ENCODE measurements at places on chromosomes 12 and 14. TPM values are rescaled to one million over a fixed set of nuclear protein-coding genes. Genes with fewer than 3 reads are reported as not detected.
A peak's percentile ranks its signal among the peaks of the same experiment; 100 is the strongest.

- DNase-seq: no peak
Measured at GRCh38 chr14:24913746-24914145, 136.2 kb downstream of the STXBP6 start.

GRCh38 chr14:53841109-53842099 lies 115.2 kb downstream of the BMP4 start:
- DNase-seq: no peak

DNA sequence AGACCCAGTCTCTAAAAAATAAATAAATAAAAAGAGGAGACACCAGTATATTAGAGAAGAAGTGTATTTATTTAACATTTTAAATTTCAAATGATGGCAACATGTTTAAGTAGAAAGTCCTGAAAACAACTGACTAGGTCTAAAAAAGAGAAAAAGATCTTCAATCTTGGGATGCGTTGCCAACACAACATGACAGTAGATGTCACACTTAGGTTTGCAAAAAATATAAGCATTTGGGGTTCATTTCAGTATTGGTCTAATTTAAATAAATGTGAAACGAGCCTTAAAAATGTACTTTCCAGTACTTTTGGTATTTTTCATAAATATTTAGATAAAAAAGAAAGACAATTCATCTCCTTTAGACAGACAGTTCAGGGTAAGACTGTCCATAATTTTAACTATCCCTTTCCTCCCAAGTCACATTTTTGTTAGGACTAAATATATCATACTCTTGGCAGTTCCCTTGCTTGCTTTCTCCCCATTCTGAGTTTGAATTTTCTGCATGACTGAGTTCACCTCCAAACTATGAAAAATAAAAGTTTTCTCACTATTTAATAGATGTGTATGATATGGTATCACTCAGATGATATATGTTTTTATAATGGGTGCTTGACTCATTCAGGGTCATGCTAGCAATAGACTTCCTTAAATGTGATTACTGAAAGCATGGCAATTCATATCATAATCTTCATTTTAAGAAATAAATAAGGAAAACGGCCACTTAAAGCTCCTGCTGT lies 4.3 kb downstream of the C14orf93 start:
- DNase-seq: no peak

DNA sequence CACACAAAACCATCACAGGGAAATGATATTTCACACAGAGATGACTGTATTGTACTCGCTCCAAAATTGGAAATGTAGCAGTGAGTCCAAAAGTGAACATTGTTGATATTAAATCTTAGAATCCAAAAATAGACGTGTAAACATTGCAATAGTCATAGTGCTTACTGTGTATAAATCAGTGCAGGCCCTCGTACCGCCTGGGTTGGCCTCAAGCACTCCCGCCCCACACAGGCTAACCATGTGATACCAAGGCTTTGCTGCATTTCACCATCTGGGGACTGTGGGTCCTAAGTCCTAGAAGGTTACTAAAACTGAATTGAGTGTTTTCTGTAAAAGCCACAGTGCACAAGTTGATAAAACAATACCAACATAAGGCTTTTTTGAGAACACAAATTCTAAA lies 107.3 kb downstream of the PPP2R5E start:
- DNase-seq: peak; percentile 57

GRCh38 chr14:64213086-64213485 lies 81.1 kb downstream of the ESR2 start:
- DNase-seq: no peak

GRCh38 chr12:113208041-113208934 lies 13.0 kb upstream of the TPCN1 start:
- peak; percentile 67 for DNase-seq

GRCh38 chr12:27277846-27278260 lies 33.8 kb downstream of the STK38L start:
- DNase-seq: peak; percentile 51

DNA sequence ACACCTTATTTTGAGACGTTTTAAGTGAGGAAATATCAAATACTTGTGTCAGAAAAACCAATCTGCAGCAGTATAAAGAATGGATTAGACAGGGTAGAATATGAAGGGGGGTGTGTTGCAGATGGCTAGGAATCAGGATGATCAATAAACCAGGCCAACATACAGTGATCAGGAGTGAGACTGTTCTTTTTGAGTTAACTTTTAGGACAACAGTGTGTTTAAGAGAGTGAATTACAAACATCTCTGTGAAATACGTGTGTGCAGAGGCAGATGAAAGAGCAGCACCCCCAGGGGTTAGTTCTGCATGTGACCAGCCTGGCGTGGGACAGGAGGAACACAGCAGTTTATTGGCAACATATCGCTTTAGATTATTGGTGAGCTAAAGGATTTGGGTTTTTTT lies 10.6 kb upstream of the NRDE2 start:
- no peak for DNase-seq

GRCh38 chr12:108918960-108919642 lies 39.2 kb downstream of the DAO start:
- no peak for DNase-seq

GRCh38 chr12:47231456-47231855 lies 151.7 kb upstream of the AMIGO2 start:
- DNase-seq: no peak

- DNase-seq: no peak
Measured at GRCh38 chr14:93963692-93964091, 12.7 kb downstream of the ASB2 start.

GRCh38 chr14:87113286-87113685 lies 879.7 kb downstream of the GALC start:
- no peak for DNase-seq

DNA sequence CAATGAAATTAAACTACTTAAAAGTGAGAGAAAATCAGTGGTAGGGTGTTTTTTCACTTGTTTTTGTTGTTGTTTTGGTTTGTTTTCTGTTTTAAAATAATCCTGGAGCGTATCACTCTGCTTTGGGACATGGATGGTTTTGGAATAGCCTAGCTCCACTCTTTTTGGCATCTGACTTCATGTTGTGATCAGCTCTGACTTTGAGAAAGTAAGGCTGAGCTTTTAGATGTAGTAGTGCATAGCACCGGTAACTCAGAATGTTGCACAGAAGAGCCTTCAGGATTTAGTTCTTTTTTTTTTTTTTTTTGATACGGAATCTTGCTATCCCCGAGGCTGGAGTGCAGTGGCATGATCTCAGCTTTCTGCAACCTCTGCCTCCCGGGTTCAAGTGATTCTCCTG lies 8.1 kb downstream of the TRAFD1 start:
- no peak for DNase-seq

GRCh38 chr12:94640134-94640928 lies 10.0 kb downstream of the TMCC3 start:
- peak; percentile 17 for DNase-seq

- DNase-seq: no peak
Measured at GRCh38 chr12:87094356-87094755, 838.2 kb upstream of the MGAT4C start.

DNA sequence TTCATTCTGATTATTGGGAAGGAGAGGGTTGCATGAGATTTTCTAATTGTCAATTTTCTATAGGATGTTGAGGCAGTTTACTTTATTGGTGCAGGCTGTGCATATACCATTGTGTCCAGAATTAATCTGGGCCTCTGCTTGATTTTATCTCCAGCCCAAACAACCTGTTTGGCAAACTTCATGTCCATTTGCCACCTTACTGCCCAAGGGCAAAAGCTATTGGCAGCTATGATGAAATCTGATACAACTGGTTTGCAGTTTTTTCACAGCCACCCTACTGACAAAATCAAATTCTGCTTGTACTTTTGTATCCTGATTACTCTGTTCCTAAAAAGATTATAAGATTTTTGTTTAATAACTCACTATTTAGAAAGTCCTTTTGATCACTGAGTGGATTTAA lies 789.2 kb upstream of the FBXO33 start:
- no peak for DNase-seq

DNA sequence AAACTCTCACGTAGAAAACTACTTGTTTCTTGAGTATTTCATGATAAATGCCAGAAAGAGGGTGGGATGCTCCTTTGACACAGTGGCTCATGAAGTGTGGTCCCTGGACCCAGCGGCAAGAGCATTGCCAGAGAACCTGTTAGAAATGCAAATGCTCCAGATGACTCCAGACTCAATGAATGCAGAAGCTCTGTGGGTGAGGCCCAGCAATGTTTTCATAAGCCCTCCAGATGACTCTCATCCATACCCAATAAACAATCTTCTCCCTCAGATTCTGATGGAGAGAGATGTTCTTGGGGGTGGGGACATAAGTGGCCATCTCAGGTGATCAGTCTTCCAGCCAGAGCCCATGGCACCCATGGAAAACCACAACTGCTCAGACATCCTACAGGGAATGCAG lies 88.9 kb downstream of the SMOC1 start:
- DNase-seq: no peak

DNA sequence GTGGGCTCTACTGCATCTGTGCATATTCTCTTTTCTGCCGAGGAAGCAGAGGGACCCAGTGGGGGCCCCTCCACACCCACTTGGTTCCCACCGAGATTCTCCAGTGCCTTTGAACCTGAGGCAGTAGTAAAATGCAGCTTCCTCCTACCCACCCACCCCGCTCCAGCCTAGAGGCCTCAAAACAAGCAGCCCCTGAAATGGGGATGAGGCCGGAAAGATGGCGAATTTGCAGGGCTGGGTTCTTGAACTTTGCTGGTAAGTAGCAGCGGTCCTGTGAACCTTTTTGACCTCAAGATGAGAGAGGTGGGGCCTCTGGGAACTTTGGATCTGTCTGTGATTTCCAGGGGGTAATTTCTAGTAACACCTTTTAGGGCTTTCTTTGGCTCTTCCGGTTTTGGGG lies 15.4 kb downstream of the PLEKHG3 start:
- no peak for DNase-seq

GRCh38 chr12:45427042-45427441 lies 211.1 kb downstream of the ANO6 start:
- DNase-seq: no peak

GRCh38 chr12:27142101-27142721 lies 59.8 kb upstream of the C12orf71 start:
- peak; percentile 57 for DNase-seq

GRCh38 chr14:26199590-26200370 lies 398.1 kb downstream of the NOVA1 start:
- no peak for DNase-seq

GRCh38 chr14:106024983-106025604 lies 498.7 kb downstream of the TMEM121 start:
- DNase-seq: no peak

DNA sequence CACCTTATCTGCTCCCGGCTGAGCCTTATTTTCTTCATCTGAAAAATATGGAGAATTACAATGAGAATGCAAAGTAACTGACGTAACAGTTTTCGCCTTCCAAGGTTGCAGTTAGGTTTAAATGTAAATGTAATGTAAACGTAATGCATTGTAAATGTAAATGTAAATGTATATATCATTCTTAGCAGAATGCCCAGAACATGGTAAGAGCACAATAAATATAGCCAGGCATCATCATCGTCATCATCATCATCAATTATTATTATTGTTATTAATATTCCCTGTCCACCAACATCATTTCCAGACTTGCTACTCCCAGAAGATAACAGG lies 770.0 kb downstream of the MED13L start:
- DNase-seq: no peak

DNA sequence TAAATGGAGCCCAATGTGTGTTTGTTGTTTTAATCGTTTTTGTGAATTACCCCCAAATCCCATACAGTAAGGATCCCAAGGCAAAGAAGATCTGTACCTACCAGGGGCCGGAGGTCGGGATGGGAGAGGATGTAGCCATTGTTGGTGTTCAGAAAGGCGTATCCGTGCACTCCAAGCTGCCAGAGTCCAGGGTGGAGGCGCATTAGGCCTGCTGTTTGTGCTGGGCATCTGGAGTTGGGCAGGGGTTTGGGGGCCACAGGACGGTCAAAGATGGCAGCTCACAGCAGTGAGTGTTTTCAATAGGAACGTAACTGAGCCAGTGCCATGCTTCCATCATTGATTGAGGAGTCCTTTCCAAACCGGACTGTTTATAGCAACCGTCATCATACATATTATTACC lies 40.2 kb downstream of the CACNA2D4 start:
- no peak for DNase-seq

GRCh38 chr14:96103560-96104460 lies 64.6 kb downstream of the C14orf132 start:
- no peak for DNase-seq

DNA sequence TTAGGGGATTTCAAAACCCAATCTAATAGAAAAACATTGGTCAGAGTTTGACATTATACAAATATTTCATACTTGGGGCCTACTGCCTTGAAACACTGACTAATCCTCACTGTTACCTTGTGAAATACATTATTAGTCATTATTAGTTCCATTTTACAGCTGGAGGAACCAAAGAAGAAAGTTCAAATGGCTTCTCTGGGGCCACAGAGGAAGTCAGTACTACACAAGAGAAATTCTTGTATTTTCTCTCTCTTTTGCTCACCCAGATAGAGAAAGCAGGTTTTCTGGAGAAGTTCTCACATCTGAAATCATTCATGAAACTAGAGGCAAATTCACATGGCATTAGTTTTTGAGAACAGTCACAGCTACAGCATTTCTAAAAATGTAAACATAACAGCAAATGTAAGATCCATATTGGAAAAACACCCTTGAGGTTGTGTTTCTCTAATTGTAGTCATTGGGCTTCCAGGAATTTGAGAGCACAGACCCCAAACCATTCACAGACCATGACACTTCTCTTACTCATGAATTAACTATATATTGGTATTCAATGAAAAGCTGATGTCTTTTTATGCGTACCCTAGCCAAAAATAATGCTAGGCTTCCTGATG lies 83.0 kb downstream of the LLPH start:
- DNase-seq: no peak

DNA sequence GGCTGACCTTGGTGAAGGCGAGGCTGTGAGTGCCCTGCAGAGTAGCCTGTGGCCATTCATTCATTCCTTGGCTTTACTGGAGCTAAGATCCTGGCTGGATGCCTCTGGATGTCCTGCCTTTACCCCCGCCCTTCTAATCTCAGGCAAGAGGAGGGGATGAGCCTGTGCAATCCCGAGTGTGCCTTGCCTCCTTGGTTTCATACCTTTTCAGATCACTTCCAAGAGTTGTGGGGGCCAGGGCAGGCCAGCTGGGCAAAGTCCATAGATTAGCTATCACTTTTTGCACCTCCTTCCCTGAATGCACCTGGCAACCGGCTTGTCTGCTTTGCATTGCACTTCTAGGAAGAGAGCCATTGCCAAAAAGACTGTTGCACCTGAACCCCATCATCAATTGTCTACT lies 1.5 kb downstream of the VRTN start:
- peak; percentile 24 for DNase-seq

The NCOR2 gene
- 154 TPM for total RNA-seq

The CCDC196 gene
- total RNA-seq: not detected

The KSR2 gene
- total RNA-seq: 0.32 TPM

The LTB4R gene
- total RNA-seq: 7.2 TPM

The IFI27L1 gene
- 17.9 TPM for total RNA-seq

The ADGRD1 gene
- total RNA-seq: 8.3 TPM

The DNAJC22 gene
- 38.9 TPM for total RNA-seq

The BHLHE41 gene
- total RNA-seq: not detected

The GLIPR1L1 gene
- not detected for total RNA-seq

The SLCO1B1 gene
- total RNA-seq: not detected

The BLOC1S1 gene
- total RNA-seq: 282 TPM

The TCTN1 gene
- total RNA-seq: 28.5 TPM

The BCL11B gene
- 4.8 TPM for total RNA-seq

Measured in transverse colon (tissue), 4 donors.